NCI-H1105 (cell line): ENCODE measurements at places on chromosomes 2 and 18.

DNA sequence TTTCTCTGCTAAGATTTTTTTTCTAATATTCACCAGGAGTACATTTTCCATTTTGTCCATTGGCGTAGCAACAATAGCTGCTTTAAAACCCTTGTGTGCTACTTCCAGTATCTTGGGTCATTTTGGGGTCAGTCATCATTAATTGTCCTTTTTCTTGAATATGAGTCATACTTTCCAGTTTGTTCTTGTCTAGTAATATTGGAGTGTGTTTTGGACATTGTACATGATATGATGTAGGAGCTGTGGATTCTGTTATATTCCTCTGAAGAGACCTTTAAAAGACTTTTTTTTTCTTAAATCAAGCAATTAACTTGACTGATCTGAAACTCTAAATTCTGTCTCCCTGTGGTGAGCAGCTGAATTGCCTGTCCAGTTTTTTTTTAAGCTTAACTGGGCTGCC is 40.8 kb downstream of the AGPS start:
- no peak for DNase-seq

DNA sequence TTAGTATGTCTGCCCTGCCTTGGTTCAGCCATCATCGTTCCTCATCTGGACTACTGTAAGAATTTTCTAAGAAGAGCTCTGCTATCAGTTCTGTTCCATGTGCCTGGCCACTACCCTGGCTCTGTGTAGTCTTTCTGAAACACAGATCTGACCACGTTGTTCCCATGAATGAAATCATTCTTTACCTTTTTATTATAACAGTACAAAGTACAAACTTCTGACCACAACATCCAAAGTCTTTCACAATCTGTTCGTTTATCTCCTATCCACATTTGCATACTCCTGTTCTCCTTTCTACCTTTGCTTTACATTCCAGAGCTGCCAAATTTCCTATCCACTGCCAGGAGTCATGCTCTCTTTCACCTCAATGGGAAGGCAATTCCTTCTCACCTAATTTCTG is 284.6 kb upstream of the LRP1B start:
- no peak for DNase-seq

DNA sequence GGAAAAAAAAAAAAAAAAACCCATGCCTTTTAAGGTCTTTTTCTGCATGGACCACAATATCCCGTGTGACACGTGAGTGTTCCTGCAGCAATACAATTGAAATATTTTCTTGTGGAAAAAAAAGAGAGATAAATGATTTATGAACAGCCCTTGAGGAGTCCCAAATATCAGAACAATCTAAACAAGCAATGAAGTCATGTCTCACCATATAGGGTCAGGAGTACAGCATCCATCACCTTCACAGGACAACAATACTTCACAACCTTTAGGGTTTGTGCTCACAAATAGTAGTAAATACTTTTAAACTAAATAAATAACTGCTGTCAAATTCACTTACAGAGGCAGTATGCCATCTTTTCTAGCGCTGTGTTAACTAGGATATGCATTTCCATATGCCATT is 87.9 kb downstream of the ZEB2 start:
- DNase-seq, result no peak

DNA sequence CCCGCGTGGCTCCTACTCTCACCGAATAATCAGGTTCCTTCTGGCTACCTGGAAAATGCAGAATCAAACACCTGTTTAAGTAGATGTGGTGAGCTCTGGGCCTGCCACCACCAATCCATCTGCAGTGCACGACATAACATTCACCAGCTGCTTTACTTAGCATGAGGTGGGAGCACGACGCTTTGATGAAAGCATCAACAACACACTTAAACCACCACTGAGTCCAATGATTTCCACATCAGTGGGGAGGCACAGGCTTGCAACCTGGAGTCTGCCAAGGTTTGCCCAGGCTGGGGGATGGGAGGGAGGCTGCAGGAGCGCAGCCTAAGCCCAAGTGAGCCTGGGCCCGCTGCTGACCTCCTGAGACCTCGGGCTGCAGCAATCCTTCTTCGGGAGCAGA is 415.5 kb downstream of the MEIS1 start:
- no peak for DNase-seq

GRCh38 chr2:169090133-169090820 is 20.9 kb downstream of the DHRS9 start:
- no peak for DNase-seq

- DNase-seq, result no peak
Observed at GRCh38 chr2:37987098-37987775, 62.1 kb downstream of the RMDN2 start.

DNA sequence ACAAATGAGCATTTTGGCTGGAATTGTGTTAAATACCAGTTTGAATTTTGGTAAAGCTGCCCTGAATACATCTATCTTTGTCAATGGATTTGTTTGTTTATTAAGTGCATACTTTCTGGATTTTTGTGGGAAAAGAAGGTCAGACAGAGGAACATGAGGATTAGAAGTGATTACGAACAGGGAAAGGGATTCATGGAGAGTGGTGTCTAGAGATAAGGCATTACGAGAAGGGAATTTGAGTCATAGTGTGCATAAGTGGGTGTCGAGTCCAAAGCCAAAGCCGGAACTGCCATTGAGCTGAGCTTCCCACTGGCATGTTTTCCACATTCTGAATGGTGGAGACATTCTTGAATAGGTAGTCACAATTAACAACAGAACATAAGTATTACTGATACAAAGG is 68.9 kb upstream of the EFEMP1 start:
- no peak for DNase-seq

DNA sequence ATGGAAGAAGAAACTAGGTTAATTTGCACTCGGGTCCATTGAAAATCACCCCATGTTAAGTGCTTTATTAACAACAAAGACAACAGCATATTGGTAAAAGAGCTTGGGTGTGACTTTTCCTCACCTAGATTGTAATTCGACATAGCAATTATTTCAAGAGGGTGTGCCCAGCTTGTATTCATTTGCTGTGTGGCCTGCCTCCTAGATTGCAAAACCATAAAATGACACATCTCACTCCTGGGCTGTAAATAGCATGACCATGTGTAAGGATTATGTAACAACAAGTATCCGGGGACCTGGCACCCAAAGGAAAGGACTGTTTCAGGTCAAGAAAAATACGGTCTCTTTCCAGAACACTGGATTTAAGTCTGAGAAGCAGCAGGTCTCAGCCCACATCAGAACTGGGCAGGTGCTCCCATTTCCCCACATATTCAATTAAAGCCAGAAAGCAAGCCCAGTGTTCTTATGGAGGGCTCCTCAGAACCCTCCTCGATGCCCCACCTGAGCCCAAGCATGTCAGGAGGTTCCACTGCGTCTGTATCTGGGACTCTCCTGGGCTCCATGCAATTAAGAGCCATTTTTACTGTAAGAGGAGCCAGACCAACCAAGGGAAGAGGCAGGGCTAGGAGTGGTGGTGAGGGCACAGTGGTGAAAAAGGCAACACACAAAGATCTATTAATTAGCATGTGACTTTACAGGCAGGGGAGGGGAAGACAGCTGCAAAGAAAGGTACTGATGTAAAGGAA is 39.2 kb downstream of the MREG start:
- no peak for DNase-seq

GRCh38 chr2:110713513-110714362 is 18.6 kb upstream of the ACOXL start:
- DNase-seq, result no peak

- no peak for DNase-seq
Observed at GRCh38 chr2:207632575-207633493, 7.6 kb upstream of the METTL21A start.

GRCh38 chr2:101310834-101311695 is 2.6 kb upstream of the RNF149 start:
- DNase-seq, result no peak

DNA sequence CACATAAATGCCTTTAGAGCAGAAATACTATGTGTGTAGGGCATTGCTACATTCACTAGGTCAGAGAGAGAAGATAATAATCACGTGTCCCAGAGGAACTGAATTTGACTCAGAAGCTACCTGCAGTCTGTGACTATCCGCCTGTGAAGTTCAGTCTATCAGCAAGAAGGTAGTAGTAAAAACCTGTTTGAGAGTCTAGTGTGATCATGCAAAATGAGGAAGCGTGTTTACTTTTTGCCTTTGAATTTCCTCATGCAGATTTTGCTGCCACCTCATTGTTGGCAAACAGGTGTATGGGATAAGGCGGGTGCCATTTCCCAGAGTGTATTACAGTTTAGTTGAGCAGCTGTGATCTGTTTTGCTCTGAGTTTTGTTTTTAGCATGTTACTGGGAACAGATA is 403.9 kb upstream of the FANCL start:
- DNase-seq, result no peak

DNA sequence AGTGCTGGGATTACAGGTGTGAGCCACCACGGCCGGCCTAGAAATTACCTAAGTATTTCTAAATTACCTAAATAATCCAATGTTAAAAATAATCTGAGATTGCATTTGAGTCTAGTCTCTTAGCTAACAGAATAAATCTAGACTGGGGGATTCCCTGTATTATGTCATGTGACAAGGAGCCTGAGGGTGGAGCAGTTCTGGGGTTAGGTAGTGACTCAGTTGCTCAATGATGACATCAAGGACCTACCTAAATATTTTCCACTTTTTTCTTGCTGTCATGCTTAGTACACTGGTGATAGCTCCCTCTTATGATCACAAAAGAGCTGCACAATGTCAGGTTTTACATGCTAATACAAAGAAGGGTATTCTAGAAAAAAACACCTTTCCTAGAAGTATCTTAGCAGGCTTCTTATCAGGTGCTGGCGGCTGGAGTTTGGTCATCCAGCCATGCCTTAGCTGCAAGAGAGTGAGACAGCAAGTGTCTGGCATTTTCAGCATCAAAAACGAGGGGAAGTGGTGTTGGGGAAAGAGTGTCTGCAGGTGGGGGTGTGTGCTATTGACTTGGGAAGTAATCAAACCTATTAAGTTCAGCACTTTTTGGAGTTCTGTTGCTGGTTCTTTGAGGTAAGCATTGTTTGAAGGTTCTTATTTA is 17.5 kb upstream of the CEP192 start:
- no peak for DNase-seq

- no peak for DNase-seq
Observed at GRCh38 chr2:36570416-36570815, 27.6 kb downstream of the FEZ2 start.

DNA sequence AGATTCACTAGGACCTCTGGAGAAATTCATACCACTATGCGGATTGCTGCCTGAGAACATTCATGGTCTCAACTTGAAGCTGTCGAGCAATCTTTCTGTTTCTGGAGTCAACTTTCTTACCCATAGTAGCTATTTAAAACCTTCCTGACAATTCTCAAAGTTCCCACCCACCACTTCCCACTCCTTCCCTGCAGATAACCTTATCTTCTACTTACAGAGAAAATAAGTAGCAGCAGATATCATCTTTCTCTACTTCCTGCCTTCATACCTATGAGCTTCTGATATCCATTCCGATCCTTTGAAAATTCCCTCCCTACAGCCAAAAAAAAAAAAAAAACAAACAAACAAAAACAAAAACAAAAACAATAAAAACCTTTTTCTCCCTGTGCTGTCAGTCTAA is 81.2 kb upstream of the CYRIA start:
- DNase-seq, result no peak
